Fibroblast of lung (primary cell): ENCODE measurements at places on chromosomes 6 and 20.
A peak's percentile ranks its signal among the peaks of the same experiment; 100 is the strongest.

GRCh38 chr6:33254591-33254990 lies 17.1 kb downstream of the VPS52 start:
- DNase-seq = no peak

GRCh38 chr20:45189067-45189609 lies 14.4 kb downstream of the PI3 start:
- DNase-seq = no peak

- peak; percentile 59 for DNase-seq
These were observed 144.2 kb upstream of the TNFAIP3 start for GRCh38 chr6:137722749-137723272.

DNA sequence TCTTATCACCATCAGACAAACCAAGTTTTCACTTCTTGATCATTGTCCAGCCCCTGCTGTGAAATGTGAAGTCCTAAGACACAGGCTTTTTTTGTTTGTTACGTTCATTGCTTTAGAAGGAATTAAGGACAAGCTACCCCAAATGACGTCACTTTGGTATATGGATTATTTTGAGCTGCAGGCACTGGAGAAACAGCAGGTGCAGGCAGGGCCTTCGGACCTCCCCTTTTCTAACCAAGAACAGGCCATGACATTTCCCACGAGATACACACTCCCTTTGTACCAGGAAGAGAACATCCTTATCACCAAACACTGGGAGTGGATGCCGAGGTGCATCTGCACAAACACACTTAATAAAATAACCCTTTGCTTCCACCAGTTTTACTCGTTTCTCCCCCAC lies 418.0 kb upstream of the SULF2 start:
- DNase-seq = no peak

DNA sequence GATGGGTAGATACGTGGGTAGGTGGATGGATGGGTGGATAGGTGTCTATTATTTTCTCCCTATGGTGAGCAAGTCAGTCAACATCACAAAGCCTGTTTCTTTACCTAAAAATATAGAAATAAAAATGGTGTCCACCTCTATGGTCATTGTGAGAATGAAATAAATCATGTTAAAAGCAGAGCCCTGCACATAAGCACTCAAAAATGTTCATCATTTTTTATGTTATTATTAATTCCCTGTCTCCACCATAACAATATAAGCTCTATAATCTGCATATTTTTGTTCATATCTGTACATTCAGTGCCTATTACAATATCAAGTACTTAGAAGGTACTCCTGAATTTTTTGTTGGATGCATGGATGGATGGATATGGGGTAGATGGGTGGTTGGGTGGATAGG lies 177.6 kb downstream of the ZMYND8 start:
- no peak for DNase-seq

GRCh38 chr20:11178946-11179654 lies 505.3 kb upstream of the JAG1 start:
- peak; percentile 94 for DNase-seq

- DNase-seq = no peak
These were observed 31.3 kb downstream of the PPP1R3G start for GRCh38 chr6:5116243-5116991.

DNA sequence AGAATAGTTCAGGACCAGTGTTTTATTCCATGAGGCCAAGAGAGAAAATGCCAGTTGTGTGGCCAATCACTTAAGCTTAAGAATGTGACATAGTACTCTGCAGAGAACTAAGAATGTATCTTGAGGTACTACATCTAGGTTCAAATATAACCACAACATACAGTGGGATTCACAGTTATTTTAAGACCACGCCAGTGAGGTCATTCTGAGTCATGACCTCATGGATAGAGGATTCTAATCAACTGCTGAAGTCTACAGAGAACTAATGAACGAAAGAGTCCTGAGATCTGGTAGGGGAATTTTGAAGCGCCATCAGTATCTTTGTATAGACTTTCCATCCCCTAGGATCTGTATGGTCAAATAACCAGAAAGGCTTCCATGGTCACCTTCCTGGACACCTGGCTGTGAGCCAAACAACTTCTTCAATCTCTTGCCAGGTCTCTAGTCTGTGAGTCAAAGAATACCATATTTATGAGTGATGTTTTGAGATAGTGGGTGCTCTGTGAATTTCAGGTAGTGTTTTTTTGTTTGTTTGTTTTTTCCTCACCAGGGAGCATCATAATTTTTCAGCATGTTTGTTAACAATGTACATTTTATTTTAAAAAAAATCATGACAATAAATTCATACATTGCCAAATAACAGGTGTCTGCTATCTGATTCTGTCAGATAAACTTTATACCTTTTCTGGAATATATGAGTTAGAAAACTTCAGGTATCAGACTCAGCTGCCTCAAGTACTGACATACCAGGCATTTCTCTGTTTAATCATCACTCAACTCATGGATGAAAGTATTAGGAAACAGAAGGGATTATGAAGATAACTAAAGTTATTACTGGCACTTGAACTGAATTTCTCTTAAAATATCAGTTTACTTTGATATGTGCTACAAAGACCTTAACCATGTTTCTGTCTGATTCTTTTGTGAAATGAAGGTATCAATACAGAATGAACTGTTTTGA lies 217.9 kb downstream of the PLCB4 start:
- DNase-seq = no peak

DNA sequence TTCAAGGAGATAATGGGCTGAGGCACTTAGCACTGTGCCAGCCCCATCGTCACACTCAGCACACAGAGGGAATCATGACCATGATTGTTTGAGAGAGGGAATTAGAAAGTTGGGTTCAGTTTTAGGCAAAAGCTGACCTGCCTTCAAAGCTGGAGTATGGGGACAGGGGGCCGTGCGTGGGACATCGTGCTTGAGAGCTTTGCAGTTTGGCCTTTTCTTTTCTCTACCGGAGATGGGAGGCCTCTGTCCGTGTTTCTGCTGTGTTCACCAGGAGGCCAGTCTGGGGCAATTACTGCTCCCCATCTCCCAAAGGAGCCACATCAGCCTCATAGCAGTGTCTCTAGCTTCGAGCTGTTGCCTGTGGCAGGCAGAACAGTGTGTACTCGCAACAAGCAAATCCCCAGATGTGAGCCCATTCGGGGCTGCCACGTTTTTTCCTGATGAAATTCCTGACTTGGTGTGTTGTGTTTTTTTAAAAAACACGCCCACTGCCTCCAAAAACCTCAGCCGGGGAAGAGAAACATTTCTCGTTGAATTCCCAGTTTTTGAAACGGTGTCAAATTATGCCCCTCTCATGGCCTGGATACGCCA lies 20.2 kb downstream of the EYA2 start:
- no peak for DNase-seq

DNA sequence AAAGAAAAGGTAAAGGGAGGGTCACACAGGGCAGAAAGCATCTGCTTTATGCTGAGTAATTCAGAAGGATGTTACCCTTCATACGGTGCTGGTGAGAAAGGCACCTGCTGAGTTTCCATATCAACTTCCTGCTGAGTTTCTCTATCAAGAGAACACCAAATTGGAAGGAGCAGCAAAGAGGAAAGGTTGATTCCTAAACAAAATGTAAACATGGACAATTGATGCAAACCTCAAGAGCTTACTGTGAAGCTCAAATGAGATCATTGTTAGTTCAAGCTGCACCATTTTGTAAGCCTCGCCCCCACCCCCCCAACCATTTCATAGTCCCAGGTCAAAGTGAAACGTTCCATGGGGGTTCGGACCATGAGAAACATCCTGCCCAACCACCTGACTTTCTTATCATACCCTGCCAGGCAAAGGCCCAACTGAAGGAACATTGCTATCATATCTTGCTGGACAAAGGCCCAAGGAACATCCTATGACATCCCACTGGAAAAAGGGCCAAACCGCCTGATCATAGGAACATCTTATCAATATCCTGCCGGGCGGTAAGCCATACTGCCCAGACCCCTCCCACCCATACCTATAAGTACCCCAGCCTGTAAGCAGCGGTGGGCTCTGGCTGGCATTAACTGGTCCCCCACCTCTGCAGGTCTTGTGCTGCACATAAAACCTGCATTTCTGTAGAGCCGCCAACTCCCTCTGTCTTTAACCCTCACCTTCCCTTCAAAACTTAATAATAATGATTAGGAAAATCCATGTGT lies 171.6 kb downstream of the UBE3D start:
- DNase-seq = no peak

GRCh38 chr20:20231528-20232298 lies 136.2 kb upstream of the INSM1 start:
- DNase-seq = no peak

- DNase-seq = peak; percentile 32
These were observed 24.9 kb upstream of the FUCA2 start for GRCh38 chr6:143536461-143536865.

- DNase-seq = no peak
These were observed 41.8 kb downstream of the BMP7 start for GRCh38 chr20:57224641-57225138.

- DNase-seq = no peak
These were observed 34.2 kb upstream of the KAT14 start for GRCh38 chr20:18103497-18103896.

DNA sequence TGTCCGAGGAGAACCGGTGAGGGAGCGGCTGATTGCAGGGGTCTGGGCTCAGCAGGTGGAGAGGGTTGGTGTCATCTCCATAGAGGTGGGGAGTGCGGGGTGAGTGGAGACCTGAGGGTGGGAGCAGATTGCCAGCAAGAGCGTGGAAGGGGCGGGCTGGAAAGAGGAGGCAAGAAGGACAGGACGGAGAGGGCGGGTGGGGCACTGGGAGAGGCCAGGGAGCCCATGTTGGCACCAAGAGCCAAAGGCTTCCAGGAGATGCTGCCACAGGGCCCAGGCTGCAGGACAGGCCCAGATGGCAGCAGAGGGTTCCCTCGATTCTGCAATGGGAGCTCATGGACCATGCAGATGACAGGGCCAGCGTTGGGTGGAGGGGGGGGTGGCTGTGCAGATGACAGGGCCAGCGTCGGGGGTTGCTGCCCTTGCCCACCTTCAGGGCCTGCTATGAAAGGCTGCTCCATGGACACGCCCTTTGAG lies 105.4 kb downstream of the TMEM242 start:
- DNase-seq = no peak

DNA sequence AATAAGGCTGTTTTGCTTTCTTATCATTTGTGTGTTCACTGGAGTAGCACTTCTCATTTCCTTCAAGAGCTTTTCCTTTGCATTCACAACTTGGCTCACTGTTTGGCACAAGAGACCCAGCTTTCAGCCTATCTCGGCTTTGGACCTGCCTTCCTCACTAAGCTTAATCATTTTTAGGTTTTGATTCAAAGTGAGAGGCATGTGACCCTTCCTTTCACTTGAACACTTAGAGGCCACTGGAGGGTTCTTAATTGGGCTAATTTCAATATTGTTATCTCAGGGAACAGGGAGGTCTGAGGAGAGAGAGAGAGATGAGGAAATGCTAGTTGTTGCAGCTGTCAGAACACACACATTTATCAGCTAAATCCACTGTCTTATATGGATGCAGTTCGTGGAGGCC lies 82.9 kb upstream of the SCAF8 start:
- DNase-seq = no peak

- DNase-seq = no peak
These were observed 95.8 kb upstream of the STXBP5 start for GRCh38 chr6:147108259-147108910.

DNA sequence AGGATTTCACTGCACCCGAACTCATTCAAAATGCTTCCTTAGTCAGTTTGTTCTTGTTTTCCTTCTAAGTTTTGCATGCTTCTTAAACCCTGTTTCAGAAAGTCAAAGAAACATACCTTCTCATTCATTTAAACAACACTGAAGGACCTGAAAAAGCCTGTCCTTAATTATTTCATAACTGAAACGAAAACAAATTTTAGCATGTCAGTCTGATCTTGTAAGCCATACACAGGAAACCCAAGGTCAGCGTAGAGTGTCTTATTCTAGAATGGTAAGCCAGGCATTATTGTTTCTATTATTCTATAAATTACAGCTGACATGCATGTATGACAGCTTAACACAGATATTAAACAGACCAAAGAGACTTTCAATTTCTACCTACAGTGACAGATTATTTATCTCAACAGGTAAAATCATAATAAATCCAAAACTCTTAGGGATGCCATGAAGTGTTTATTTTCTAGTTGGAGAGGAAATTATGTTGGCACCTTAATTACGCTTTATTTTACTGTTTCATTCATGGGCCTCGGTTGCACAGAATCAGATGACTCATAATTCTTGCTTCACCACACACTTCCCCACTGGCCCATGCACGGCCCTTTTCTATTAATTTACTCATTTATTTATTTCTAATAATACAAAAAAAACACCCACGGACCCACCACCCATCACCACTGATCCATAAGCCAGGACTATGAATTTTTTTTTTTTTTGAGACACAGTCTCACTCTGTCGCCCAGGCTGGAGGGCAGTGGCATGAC lies 39.3 kb upstream of the DUSP22 start:
- no peak for DNase-seq
